ENCODE measurements at places on chromosomes 13 and 19.

GRCh38 chr19:14472202-14472938 lies 2.8 kb downstream of the PTGER1 start:
- DNase-seq = peak; percentile 92

DNA sequence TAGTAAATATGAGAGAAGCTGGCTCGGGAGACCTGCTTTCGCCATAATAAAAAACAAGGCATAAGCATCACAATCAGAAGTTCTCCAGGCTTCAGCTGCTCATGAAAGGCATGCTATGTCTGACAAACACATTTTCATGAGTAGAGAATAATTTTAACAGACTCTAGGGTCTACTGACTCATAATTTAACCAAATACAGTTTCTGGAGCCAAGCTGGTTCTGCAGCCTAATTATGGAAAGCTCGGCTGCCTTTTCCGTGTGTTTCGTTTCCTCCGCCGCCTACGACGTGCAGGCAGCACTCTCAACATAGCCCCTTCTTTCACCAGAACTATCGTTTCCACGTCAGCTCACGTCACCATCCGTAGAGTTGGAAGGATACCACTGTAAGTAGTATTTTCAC lies 5.7 kb downstream of the MCF2L start:
- no peak for DNase-seq

DNA sequence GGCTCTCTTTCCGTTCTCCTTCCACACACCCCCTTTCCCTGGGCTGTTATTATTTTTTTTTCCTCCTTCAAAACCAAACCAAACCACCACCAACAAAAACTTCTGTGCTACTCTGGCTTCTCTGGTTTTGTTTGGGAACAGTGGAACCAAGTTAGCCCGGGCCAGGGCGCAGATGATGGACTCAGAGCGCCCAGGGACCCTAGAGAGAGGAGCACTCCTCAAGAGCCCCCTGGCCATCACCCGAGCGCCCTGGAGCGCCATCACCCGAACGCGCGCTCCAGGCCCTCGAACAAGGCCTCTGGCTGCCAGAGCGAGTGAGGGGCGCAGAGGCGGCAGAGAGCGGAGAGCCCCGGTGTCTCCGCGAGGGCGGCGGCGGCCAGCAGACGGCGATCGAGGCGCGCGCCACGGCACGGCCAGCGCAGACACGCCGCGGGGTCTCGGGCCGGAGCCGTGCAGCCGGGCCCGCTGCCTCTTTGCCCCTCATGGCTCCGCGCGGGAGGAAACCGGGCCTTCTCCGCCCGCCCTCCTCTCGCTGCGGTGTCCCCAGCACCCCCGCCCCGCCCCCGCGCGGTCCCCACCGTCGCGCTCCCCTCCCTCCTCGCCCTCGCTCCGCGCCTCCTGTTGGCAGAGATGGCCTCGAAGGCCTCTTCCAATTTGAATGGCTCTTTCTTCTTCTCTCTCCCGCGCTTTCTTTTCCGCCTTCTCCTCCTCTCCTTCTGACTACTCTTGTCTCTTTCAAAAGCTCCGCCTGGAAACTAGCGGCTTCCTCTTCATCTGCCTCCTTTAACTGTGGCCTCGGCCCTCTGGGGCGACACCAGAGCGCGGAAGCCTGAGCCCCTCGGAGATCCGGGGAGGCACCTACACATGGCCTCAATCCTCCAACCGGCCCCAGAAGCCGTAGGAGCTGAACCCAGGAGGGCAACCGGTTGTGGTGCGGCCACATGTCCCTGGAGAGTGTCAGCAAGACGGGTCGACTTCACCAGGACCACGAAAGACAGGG lies 4.1 kb upstream of the SOX1 start:
- DNase-seq = no peak

DNA sequence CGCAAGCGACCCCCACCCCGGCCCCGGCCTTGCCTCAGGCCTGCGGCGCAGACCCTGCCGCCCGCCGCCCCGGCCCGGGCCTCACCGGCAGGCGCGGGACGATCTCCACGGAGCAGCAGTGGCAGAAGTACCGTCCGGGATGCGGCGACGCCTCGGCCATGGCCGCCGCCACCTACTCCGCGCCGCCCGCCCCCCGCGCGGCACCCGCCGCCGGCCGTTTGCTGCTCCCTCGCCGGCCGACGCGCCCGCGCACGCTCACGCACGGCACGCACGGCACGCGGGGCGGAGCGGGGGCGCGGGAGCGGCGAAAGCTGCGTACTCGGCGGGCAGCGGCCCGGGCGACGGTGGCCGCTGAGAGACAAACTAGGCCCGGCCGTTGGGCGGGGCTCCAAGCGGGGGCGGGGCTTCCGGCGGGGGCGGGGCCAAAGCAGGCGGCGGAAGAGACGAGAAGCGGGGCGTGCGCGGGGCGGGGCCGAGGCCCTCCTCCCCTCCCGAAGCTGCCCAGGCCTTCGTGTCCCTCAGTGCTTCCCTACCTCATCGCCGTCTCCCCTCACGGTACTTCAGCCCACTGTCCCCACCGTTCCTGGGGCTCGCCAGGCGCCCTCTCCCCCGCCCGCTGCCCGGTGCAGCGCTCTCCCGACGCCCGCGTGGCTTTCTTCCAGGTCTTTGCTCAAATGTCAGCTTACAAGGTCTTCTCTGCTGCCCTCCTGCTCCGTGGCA lies at the start of gene RNF126:
TSS of gene RNF126 (minus strand) at position 253 of the 720 bp plus-strand sequence. CDS start at position 160, 93 bp downstream.
- DNase-seq = peak; percentile 94

DNA sequence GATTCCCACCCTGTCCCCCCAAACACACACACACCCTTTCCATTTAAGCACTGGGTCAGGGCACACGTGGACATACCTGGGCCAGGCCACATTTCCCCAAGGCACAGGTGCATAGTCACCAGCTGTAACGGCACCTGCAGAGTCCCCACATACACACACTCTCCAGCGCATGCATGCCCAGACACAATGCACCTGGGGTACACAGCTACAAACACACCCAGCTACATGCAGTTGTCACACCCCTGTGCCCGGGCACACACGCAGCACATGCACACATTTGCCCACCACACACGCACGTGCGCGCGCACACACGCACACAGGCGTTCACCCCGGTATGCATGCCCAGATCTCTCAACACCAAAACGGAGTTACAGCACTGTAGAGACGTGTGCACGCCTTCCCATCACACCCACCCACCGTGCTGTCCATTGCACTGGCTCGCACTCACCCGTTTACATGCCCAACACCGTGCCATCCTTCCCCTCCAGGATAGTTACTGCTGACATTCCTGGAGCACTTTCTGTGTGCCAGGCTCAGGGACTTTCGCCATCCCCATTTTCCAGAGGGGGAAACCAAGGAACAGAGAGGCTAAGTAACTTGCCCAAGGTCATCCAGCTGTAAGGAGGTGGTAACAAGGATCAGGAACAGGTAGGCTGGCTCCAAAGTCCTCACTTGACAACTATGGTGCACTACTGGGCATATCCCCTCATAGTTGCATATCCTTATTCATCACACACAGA lies 749 bp upstream of the SHANK1 start:
- DNase-seq = no peak

DNA sequence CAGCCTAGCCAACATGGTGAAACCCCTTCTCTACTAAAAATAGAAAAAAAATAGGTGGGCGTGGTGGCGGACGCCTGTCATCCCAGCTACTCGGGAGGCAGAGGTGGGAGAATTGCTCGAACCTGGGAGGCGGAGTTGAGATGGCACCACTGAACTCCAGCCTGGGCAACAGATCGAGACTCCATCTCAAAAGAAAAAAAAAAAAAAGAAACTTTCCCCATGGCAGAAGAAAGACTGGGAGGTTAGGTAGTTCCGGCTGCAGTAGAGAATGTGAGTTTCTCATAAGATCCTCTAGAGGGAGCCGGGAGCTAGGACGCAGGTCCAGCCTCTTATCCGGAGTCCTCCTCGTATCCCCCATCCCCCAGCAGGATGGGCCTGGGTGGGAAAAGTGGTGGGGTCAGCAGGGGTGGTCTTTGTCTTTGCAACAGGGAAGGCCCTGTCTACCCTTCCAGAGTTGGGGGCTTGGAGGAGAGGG lies 13.2 kb upstream of the CREB3L3 start:
- peak; percentile 24 for DNase-seq

GRCh38 chr19:55196803-55197202 lies 12.5 kb downstream of the PTPRH start:
- no peak for DNase-seq

Measured in stimulated activated CD4-positive, alpha-beta T cell treated with anti-CD3 and anti-CD28 coated beads, Interleukin-2, amount 100 ng/mL, for 24 hours (primary cell).